ENCODE measurements at places on chromosomes 1 and 21.

- DNase-seq: no peak
Observed at GRCh38 chr1:110390692-110391245, at the start of gene SLC16A4. Gene SLC16A4, minus strand, starts transcription at chr1:110391026. Its CDS starts 1,703 bp downstream, at chr1:110389323.

DNA sequence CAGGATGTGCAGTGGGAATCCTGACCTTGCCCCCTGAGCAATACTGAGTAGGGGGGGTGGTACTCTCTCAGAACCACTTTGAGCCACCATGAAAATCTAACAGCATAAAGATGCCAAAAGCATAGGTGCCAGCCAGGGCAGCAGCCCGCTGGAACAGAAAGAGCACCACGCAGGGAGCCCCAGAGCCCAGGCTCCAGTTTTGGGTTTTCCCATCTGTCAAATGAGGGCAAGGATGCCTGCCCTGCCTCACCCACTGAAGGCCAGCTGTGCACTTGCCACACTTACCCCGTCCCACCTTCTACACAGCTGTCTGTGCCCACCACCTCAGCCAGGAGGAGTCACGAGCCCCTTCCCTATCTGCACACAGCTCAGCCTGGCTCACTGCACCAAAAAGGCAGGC, 20.8 kb downstream of the LRP8 start:
- DNase-seq: no peak

DNA sequence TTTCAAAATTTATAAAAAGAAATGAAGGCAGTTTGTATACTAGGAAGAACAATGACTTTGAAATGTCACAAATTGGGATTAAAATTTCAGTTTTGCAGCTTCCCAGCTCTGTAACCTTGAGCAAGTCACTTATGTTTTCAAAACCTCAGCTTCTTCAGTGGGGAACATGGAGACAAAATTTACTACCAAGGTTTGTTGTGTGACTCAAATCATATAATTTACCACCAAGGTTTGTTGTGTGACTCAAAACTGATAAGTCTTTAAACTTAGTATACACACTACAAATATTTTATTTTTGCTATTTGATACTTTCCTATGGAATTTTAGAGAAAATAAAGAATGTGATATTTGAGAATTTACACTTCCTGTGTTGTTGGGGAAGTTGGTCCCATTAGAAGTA, 219.9 kb downstream of the KCTD3 start:
- no peak for DNase-seq

DNA sequence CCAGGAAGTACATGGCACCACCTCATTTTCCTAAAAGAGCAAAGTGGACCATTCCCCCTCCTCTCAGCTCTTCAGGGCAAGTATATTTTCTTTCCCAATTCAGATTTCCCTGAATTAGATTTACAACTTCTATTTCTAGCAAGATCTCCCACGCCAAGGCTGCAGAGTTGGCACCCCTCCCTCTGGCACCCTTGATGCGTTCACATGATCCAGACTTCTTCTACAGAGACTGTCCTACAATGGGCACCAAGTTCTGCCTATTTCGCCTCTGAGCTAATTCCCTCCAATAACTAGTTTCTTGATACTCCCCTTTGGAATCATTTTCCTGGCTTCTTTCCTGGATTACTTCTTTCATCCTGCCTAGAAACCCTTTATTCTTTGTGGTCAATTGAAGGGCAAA, 122.0 kb downstream of the CDC7 start:
- DNase-seq: no peak

All from lung microvascular endothelial cell (primary cell).